ENCODE measurements at places on chromosomes 6 and 20.

GRCh38 chr6:111980971-111981840 is 72.7 kb upstream of the CCN6 start:
- no peak for DNase-seq

DNA sequence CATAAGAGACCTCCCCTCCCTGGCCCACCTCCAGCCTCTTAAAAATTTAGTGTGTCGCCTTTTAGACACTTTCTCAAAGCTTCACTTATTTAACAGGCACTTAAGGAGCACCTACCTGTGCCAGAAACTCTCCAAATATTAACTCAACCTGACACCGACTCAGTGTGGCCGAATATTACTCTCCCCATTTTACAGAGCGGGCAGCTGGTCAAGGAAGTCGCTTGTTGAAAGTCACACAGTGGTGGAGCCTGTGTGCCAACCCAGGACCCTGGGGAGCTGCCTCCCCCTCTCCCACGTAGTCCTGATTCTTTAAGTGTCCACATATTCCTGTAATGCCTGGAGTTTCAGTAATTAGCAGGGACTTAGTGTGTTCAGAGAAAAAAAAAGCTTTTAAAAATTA is 1.0 kb upstream of the PMEPA1 start:
- DNase-seq, result no peak

- no peak for DNase-seq
Observed at GRCh38 chr6:110882824-110883554, 8.4 kb downstream of the AMD1 start.

- no peak for DNase-seq
Observed at GRCh38 chr6:44480097-44480541, 92.6 kb downstream of the CDC5L start.

DNA sequence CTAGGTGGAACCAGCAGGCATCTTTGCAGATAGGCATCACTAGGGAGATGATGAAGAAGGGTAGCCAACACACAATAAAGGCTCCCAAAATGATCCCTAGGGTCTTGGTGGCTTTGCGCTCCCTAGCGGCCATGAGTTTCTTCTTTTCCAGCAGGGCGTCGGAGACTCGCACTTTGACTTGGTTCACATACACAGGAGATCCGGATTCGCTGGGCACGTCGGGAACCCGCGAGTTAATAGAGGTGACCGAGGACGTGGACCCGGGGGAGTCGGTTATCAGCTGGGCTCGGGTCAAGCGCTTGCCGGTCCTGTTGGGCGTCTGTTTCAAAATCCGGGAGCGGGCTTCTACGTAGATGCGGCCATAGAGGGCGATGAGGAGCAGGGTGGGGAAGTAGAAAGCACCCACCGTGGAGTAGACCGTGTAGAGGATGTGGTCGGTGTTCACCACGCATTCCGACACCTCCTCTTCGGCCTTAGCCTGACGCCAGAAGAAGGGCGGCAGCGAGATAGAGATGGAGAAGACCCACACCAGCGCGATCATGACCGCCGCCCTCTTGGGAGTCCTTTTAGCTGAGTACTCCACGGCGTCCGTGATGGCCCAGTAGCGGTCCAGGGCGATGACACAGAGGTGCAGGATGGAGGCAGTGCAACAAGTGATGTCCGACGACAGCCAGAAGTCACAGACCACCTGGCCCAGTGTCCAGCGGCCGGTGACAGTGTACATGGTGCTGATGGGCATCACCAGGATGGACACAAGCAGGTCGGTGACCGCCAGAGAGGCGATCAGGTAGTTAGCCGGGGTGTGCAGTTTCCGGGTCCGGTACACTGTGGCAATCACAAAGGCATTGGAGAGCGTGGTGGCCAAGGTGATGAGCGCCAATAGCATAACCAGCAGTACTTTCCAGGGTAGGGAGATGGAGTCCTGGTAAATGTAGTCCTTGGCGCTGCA is 658 bp downstream of the HTR1B start:
- no peak for DNase-seq

GRCh38 chr20:840858-841567 is 7.5 kb downstream of the FAM110A start:
- DNase-seq, result no peak

DNA sequence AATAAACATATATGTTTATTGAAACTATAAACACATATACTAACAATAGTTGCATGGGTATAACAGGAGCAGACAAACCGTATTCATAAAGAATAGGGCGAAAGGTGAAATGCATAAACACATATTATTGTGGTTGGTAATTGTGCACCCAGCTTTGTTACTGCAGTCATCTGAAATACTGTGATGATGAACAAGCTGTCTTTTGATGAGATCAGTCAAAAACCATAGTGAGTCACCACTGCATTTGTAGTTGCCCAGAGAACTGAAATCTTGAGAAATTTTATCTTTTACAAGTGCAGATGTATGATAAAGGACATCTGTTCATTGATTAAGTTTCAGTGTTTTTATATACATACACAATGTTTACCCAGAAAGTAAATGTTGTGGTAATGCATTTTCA is 133.7 kb downstream of the MYO6 start:
- no peak for DNase-seq

DNA sequence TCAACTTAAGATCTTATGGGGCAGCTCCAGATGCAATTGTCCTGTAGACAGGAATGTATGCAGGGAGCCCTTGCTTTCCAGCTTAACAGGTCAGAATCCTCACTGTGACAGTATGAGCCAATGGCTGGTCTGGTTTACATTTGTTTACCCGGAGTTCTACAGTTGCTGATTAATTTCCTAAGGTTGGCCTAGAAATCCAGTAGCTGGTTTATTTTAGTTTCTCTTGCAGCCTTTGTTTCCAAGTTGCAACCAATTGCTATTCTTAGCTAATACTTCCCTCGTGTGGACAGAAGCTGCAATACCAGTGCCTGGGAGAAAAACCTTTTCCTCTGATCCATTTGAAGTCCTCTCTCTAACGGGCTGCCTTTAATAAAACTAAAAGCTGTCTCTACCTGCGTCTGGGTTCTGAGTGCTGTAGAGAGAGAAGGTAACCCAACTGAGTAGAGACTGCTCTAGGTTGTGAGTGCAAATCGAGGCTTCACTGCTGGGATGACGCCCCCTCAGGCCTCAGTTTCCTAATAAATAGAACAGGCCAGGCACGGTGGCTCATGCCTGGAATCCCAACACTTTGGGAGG is 45.9 kb downstream of the ZNF217 start:
- peak; percentile 14 for DNase-seq

GRCh38 chr6:12735786-12736185 is 19.2 kb downstream of the PHACTR1 start:
- DNase-seq, result no peak

DNA sequence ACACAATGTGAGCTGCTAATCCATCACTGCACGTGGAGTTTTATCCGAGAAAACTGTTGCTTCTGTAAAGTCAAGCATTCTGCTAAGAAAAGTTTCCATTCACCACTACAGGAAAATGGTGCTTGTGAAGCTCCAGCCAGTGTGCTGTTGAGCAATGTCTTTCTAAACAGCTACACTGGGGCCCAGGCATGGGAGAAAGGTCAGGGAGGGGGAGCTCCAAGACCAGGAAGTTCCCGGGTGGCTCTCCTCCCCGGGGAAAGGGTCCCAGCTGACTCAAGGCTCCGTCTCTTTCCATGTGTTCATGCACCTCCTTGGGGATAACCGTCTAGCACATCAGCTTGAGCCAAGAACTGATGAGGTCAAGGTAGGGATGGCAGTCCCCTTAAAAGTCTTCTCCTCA is 20.5 kb downstream of the RPP40 start:
- no peak for DNase-seq

- DNase-seq, result no peak
Observed at GRCh38 chr6:63272397-63272796, 47.4 kb downstream of the LGSN start.

GRCh38 chr6:87575423-87575822 is 14.4 kb downstream of the RARS2 start:
- no peak for DNase-seq

- no peak for DNase-seq
Observed at GRCh38 chr6:10080561-10080960, 334.3 kb downstream of the TFAP2A start.

DNA sequence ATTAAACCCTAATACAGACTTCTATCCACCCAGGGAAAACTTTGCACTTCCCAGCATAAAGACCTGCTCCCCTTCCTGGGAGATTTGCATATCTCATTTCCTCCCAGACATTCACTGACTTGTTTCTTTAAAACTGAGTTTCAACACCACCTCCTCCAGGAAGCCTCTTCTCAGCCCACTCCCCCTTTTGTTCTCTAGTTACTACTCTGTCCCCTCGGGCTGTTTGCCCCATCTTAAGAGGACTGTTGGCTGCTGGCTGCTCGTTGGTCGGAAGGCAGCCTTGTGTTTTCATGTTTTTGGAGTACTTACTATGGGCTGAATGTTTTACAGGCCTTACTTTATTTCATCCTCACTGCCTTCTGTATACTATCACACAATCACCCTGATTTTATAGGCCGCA is 6.6 kb downstream of the ARHGAP40 start:
- no peak for DNase-seq

DNA sequence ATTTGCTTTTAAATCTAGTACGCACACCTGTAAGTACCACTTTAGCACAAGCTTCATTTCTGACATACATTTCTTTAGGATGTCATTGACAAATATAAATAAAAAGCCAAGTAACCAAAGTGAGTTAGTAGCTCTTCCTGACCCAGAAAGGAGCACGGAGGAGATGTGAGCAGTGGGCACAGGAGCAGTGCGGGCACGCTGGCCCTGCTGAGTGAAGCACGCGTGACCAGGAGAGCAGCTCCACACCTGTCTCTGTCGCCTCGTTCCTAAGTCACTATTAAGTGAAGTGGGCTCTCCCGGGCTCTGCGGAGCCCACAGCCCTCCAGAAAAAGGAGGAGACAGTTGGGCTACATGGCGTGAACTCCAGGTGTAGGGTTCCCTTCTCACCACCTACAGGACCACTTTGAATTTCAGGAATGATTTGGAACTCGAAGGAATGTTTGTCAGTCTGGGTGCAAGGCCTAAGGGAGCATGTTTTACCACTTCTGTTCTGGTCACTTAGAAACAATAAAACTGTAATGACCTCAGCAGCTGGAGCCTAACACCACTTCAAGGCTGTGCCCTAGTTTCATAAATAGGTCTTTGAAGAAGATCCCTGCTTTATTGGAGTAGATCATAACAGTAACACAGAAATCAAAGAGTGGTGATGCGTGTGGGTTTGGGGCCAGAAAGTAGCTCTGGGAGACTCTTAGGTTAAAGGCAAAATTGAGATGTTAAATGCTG is 95.9 kb downstream of the FAM120B start:
- no peak for DNase-seq

GRCh38 chr20:7742479-7742878 is 197.8 kb downstream of the HAO1 start:
- no peak for DNase-seq

GRCh38 chr6:37680668-37681067 is 17.0 kb downstream of the MDGA1 start:
- no peak for DNase-seq

- peak; percentile 49 for DNase-seq
Observed at GRCh38 chr6:18262702-18263417, 1.5 kb downstream of the DEK start.

DNA sequence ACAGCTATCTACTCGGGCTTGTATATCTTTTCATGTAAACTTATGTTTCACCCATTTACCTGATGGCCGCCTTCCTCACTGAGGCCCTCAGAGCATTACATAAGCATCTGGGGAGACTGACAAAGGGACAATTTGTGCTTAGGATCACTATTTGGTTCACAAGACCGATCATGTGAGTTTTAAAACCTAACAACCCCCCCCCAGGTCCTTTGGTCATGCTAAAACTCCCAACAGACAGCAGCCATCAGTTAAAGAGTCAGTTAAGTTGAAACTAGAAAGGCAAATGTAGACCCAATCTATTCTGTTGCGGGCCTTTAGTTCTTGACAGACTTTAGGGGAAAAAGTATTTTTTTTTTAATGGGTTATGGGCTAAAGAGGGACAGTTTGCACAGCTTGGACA is 205.0 kb upstream of the RNF24 start:
- no peak for DNase-seq

- DNase-seq, result no peak
Observed at GRCh38 chr20:1788044-1788443, 107.2 kb upstream of the SIRPA start.

DNA sequence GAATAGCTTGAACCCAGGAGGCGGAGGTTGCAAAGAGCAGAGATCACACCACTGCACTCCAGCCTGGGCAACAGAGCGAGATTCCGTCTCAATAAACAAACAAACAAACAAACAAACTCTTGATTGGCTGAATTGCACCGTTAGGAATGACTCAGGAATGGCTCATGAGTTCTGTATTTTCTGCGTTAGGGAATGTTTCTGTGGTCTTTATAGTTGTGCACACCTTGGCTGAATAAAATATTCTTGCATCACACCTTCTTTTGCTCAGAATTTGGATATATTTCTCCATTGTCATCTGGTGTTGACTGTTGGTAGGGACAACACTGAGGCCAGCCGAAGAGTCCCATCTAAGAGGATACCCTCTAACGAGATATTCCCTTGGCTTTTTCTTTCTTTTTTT is 19.6 kb upstream of the PI16 start:
- no peak for DNase-seq

DNA sequence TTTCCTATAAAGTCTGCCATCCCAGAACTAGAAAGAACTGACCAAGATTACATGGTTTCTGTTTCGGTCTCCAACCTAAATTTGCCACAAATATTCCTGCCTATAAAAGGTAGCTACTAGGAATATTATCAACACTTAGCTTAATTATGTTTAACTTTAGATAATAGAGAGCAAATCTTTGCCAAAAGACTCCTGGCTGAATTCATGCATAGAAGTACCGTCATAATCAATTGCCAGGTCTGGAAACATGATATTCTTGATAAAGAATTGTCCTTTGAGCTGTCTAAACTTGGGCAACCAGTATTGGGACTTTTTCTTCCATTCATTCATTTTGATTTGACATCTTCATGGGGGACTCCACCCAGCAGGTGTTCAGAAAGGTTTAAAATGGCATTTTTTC is 22.4 kb downstream of the CALHM6 start:
- no peak for DNase-seq

Data from activated naive CD8-positive, alpha-beta T cell treated with anti-CD3 and anti-CD28 coated beads for 36 hours (primary cell).